ENCODE measurements at places on chromosomes 5 and 9.

- no peak for DNase-seq
Observed at GRCh38 chr9:27472195-27472594, 51.9 kb upstream of the IFNK start.

DNA sequence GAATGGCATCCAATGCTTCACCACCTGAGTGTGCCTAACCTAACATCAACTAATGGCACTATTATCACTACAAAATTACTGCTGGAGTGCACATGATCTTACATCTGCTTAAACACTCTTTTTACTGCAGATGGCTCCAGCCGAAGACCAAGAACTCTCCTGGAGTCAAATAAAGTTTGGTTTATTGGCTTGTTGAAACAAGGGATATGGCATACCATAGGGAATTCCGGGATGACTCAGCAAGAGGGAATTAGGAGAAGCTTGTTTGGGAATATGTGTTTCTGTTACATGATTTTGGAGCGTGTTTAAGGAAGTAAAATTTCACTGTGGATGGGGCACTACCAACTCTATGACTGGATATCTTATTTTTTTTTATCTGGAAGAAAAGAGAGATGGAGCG, 872.6 kb downstream of the DTWD2 start:
- no peak for DNase-seq

DNA sequence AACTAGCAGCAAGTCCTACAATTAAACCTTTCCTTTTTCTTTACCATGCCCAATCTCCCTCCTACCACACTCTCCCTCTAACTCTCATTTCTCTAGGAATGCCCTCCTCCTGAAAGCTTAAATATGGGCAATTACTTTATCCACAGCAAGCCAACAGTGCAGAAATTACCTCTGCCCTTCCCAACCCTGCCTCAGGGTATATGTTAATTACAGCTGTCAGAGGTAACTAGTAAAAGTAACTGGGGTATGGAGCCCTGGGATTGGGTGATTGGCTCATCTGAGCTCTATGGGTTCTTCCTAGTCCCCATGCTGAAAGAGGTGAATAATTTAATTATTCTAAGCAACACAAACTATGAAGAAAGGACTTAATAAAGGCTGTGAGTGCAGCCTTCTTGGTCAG, 478.9 kb upstream of the NMUR2 start:
- peak; percentile 18 for DNase-seq

GRCh38 chr5:166365164-166365563, 1926.3 kb upstream of the WWC1 start:
- DNase-seq, result no peak

- DNase-seq, result no peak
Observed at GRCh38 chr9:38061326-38061977, 7.6 kb downstream of the SHB start.

DNA sequence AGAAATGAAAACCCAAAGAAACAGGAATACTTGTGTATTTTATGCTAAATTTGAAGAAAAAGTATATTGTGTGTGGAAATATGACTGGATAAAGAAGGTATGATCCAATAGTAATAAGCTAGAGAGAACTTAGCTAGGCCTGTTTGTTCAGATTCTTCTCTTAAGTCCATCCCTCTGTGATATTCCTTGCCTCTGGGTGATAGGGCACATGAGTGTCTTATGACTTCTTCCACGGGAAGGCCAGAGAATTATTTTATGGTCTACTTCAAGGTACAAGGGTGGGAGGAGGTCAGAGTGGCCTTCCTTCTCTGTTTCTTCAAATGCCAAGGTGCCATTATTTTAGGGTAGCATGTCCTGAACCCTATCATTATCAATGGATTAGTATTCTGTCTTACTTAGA, 113.7 kb downstream of the NDUFS4 start:
- no peak for DNase-seq

- no peak for DNase-seq
Observed at GRCh38 chr9:69632768-69633167, 39.4 kb downstream of the APBA1 start.

GRCh38 chr5:36276864-36277263, 24.8 kb downstream of the RANBP3L start:
- peak; percentile 3 for DNase-seq

DNA sequence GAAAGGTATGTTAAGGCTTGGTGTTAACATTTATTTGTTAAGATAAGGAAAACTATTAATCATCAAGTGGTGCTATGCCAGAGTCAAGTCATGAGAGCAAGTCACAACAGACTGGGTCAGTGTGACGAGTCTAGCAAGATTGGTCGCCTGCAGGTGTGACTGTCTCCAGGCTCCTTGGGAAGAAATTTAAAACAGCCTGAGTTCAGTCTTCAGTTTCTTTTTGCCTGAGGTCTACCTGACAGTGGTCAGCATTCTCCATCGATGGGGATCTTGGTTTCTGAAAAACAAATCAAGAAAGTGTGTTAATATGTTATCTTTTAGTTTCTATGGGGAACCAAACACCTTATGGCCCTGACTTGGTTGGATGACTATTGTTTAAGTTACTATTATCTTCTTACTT, 56.3 kb downstream of the CETN3 start:
- no peak for DNase-seq

DNA sequence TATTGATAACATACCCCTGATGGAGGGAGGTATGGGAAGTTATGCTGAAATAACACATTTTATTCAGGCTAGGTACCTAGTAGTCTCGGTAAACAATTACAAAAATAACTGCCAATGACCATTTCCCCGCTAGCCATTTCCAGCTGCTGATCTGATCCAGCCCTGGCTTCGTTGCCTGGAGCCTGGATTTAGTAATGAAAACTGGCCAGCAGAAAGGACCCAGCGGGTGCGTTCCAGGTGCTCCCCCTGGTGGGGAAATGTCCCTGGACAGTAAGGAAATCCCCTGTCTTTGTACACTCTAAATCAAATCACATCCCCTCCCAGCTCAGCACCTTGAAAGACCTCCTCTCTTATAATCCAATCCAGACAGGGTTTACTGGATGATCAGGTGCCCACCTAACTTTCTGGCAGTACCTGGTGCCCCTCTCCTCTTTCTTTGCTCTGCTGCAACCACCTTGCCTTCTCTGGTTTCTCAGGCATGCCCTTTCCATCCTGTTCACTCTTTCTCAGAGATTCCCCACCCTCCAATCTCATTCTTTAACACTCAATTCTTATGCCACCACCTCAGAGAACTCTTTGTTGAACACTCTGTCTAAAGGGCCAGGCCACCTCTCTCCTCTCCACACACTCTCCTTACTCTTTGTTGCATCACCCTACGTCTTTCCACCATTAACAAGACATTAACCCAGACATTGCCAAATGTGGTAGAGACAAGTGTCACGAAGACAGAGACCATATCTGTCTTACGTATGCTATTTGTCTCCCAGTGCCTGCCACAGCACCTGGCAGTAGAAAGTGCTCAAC, 50.1 kb upstream of the SMAD5 start:
- no peak for DNase-seq

DNA sequence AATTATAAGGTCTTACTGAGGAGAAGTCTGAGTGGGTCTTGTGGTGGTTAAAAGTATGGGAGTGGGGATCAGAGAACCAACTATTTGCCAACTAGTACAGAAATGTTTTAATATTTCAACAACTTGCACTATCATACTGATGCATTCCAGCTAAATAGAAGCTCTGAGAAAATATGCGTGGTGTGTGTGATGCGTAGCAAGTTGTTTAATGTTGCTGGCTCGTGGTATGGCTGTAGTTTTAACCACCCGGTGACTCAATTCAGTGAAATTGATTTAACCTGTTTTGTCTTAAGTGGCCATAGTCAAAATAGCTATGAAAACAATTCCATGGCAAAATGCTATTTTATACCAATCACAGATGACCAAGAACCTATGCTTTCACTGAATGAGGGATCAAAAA, 176.5 kb upstream of the SLC24A2 start:
- no peak for DNase-seq

DNA sequence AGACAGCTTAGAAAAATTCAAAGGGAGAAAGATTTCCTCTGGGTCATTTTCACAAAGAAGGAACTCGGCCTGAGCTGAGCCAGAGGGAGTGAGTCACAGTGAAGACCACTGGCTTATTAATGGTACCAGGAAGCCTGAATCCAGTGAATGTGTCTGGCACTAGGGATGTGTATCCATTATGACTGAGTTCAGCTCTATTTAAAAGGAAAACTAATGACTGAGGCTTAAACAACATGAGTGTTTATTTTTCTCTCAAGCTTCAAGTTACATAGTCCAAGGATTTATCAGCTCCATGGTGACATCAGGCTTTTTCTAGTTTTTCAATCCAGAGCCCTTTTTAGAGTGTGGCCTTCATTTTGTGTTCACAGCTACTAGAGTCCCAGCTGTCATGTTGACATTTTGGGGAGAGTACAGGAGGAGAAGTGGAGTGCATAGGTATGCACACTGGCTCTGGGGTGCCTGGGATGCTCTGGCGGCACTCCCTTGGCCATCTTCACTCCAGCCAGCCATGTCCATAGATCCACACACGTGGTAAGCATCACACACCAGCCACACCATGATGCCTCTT, 159.5 kb upstream of the ERCC6L2 start:
- DNase-seq, result no peak

GRCh38 chr9:33111631-33112030, 35.2 kb upstream of the SMU1 start:
- DNase-seq, result no peak

GRCh38 chr5:32195265-32195664, 21.1 kb upstream of the GOLPH3 start:
- no peak for DNase-seq

- DNase-seq, result peak; percentile 4
Observed at GRCh38 chr9:121529237-121529987, 29.8 kb upstream of the GGTA1 start.

- DNase-seq, result no peak
Observed at GRCh38 chr5:58496488-58496887, 5.3 kb downstream of the GAPT start.

DNA sequence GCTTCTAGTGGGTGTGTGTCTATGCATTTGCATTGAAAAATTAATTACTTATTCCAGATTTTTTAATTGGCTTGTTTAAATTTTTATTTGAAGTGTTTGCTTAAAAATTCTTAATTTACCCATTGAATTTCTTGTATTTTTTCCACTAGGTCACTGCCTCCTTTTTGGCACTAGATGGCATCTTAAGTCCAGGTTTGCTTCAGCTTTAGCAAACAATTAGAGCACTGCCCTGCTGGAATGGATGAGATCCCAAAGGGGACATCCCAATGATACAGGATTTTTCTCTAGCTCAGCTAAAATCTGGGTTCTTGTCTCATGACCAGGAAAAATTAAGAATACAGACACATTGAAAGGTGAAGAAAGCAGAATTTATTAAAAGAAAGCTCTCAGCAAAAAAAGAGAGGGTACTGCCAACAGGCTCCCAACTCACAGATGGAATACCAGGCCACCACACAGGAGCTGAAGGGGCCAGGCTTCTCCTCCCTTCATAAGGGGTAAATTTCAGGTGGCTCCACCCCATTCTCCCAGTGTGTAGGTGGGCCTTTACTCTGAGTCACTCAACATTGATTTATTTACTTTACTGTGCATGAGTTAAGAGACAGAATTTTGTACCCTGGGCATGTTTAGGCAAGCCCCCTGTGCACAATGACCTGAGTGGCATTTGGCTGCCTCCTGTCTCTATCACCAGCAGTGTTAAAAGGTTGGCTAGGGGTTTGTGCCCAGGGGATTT, 532.4 kb downstream of the ANXA1 start:
- DNase-seq, result peak; percentile 36

GRCh38 chr5:132662925-132663770, 5.2 kb downstream of the IL13 start:
- no peak for DNase-seq

DNA sequence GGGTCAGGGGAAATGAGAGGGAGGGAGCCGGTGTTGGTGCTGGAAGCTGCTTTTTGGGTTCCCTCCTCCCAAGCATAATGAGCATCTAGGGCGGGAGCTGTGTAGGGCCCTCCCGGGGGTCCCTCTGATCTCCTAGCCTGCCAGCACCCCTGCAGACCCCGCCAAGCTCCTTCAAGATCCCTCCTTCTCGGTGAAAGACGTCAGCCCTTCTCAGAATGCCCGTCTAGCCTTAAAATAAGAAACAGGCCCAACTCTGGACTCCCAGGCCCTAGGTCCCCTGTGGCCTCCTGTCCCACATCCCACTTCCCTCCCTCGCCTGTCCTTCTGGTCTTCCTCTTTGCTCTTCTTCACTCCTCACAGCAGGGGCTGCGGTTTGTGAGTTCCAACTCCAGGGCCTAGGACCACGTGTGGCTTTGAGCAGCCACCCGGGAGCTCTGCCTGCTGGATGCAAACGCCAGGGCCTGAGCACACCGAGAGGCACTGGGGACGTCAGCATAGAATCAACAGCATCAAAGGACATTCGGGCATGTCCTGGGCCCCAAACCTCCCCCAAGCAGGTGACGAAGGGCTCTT, 8.8 kb upstream of the SCGB3A1 start:
- no peak for DNase-seq

- DNase-seq, result no peak
Observed at GRCh38 chr5:97752871-97753270, 569.8 kb upstream of the RIOK2 start.

GRCh38 chr5:4017076-4017803, 421.6 kb downstream of the IRX1 start:
- DNase-seq, result no peak

All from NCI-H1105 (cell line).